ENCODE measurements at places on chromosomes 4 and X.

DNA sequence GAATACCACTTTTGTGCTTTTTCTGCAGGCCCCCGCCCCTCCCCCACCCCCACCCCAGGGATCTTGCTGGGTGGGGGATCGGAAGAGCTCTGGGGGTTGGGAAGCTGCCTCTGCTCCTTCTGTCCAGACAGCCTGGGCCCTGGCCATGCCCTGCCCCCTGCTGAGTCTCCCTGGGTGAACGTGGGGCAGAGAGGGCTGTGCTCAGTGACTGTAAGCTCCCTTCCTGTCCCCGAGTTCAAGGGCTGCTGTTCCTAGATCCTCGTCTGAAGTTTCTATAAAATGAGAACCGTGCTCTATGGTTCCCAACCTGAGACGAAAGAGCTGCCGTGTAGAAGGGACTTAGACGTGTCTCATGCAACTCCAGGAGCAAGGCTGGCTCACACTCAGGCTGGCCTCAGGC lies 105.0 kb downstream of the SORCS2 start:
- DNase-seq = no peak

GRCh38 chrX:74448669-74449068 lies 27.4 kb downstream of the SLC16A2 start:
- DNase-seq = no peak

DNA sequence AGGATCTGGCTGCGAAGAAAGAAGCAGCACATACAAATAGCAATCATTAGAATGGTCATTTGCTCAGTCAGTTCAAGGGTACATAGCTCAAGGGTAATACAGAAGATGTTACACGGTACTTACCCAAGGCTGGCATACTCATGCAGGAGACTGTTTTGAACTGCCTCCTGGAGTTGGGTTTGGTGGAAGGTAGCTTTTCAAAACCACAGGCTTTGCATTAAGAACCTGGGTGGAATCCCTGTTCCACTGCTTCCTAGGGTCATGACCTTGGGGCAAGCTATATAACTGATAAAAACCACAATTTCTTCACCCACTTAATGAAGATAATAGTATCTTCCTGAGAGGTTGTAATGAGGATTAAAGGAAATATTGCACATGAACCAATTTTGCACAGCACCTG lies 36.5 kb downstream of the TBC1D9 start:
- DNase-seq = no peak

GRCh38 chr4:148561467-148561866 lies 119.3 kb upstream of the NR3C2 start:
- DNase-seq = no peak

DNA sequence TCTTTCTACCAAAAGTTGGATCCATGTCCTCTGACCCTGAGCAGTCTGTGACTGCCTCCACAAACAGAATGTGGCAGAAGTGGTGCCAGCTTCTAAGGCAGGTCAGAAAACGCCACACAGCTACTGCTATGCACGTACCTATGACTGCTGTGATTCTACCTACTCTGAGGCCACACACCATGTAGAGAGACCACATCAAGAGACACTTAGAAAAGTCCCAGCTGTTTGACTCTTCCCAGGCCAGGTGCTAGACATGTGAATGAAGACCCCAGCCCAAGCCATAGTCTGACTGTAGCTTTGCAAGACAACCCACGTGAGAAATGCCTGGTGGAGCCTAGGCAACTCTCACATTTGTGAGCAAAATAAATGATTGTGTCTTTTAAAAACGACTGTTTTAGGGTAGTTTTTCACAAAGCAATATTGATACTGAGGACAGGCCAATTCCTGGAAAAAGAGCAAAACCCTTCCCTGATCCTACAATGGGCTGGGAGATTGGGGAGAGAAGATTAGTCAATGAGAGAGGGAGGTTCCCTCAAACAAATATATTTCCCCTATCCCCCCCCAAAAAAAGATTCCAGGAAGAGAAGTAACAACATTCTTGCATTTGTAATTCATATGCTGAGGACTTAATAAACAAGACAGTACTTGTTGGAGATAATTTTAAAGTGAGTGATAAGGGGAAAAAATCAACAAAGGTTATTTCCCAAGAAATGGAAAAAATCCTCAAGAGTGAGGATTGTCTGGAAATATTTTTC lies 33.3 kb downstream of the FRYL start:
- DNase-seq = peak; percentile 18

GRCh38 chr4:89700766-89701423 lies 136.1 kb downstream of the SNCA start:
- DNase-seq = no peak

GRCh38 chr4:69708211-69708610 lies 52.2 kb downstream of the SULT1B1 start:
- DNase-seq = no peak

GRCh38 chr4:8901335-8901734 lies 29.7 kb upstream of the HMX1 start:
- no peak for DNase-seq

DNA sequence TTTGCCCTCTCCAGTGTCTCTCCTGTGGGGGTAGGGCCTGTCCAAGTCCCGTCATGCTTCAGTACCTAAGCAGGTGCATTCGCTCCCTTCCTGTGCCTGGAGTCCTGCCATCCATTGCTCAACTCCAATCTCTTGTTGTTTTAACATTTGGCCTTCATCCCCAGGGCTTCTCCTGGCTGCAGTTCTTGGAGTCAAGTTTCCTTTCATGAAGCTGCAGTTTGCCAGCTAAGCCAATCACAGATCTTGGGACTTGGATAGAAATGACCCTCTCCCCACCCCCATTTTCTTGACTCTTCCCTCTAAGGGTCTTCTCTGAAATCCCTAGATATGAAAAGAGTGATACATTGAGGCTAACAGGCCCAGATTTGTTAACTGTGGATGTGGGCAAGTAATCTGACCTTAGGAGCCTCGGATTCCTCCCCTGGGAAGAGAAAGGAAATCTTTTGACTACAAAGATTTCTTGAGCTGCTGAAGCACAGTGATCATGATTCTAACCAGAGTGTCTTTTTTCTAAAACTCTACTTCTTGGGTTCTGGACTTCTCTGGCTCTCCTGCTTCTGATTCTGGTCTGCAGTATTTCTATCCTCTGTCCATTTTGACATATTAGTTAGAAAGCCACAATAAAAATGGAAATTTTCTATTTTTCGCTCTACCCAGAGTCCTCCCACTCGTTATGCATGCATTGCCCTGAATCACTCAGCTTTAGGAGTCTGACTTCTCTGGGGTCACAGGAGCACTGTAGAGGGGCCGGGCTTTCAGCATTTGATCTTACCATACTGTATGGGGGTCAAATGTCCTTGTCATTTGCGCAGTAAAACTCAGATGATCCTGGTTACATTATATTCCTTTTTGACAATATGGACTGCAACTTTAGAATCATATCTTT lies 61.0 kb downstream of the CHRNA9 start:
- no peak for DNase-seq

- no peak for DNase-seq
Measured at GRCh38 chrX:71052721-71053120, 15.4 kb downstream of the SNX12 start.

DNA sequence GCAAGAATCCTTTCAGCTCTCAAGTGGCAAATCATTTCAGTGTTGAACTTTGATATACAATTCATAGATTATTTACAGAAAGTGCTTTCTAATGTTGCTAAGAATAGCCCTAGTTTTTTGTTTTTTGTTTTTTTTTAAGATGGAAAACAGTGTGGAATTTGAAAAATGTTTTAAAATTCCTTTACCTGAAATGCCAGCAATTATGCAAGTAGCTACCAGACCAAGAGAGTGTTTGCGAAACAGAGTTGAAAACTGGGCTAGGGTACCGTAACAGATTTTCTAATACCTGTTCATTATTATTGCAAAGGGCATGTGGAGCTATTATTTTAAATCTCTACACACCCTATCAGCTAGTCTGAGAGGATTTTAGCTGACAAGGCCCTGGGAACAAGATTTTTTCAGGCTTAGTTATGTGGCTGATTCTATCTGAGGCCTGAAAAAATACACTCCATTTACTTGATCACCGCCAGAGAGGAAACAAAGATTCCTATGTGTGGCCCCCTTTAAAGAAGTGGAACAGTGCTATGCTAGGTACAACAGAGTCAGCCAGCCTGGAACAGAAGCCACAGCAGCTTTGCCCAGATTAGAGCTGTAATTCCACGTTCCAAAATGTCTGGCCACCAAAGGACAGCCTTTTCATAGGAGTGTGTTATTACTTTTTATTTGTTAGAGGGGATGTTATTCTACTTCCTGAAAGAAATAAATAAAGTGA lies 46.9 kb upstream of the SLC39A8 start:
- no peak for DNase-seq

DNA sequence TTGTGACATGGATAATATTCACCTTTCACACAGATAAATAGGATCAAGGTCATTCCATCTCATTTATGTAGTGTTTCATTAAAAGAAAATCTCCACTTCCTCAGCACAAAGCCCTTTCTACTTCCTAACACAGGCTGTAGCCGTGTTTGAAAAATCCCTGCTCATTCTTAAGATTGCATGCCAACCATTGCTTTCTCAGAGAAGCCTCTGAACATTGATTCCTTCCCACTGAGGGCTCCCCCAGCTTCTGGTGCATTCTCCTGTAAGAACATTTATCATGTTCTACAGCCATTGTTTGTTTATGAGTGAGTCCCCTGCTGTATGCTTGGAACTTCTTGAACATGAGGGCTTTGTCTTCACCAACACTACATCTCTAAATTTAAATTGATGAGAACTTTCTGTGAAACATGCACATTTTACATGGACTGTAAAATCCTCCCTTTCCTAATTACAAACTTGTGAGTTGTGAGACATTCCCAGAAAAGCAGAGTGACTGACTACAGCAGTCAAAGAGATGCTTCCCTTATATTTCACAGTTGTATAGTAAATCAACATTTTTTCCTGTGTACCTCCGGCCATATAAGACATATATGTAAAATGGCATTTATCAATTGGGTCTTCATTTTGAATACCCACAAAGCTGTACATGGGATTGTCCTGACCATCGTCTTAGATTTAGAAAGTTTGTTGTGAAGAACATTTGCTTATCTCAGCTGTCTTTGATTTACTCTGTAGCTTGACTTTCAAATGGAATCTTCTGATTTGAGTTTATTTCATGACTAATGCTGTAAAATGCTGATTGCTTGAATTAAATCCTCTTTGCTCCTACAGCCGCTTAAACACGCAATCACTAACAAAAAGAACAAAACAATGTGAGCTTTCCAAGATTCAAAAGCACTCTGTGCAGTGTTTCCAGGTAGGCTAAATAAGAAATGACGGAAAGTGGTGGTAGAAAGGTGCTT lies 600.5 kb upstream of the SLIT2 start:
- no peak for DNase-seq

- DNase-seq = no peak
Measured at GRCh38 chr4:185902654-185903053, 90.7 kb upstream of the SORBS2 start.

DNA sequence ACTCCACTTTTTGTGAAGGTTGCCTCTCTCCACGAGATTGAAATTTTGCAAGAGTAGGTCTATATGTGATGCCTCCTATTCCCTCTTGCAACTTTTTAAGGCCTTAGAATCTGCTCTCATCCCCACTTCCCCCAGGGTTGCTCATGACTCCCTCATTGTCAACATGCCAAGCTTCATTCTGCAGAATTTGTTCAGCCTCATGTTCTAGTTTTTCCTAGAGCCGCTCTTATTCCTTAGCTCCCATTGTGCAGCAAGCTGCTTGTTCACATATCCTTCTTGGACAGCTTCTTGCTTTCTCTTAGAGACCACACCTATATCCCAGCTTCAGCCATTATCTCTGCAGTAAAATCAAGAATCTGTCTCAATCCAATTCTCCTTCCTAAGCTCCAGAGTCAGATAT lies 82.4 kb downstream of the CNGA2 start:
- no peak for DNase-seq

- DNase-seq = no peak
Measured at GRCh38 chr4:179521952-179522351, 2079.7 kb upstream of the AGA start.

GRCh38 chr4:38016698-38017097 lies 56.5 kb downstream of the PTTG2 start:
- DNase-seq = no peak

- no peak for DNase-seq
Measured at GRCh38 chr4:123166023-123166422, 230.6 kb upstream of the SPRY1 start.

DNA sequence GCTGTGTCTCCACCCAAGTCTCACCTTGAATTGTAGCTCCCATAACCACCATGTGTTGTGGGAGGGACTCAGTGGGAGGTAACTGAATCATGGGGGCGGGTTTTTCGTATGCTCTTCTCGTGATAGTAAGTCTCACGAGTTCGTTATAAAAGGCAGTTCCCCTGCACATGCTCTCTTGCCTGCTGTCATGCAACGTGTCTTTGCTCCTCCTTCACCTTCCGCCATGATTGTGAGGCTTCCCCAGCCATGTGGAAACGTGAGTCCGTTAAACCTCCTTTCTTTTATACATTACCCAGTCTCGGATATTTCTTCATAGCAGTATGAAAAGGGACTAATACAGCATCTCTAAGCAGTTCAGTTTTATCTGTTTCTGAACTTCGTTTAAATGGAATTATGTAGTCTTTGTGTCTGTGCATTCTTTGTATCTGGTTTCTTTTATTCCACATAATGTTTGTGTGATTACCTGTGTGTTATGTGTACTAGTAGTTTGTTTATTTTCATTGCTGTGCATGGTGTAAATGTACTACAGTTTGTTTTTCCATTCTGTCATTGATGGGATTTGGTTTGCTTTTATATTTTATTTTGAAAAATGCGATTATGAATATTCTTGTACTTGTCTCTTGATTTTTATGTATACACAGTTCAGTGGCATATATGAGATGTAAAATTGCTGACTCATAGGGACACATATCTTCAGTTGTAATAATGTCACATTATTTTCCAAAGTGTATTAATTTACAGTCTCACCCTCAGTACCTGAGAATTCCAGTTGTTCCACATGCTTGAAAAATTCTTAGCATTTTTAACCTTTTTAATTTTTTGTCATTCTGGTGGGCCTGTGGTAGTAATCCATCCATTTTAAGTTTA lies 304.9 kb downstream of the GBA3 start:
- DNase-seq = no peak

GRCh38 chrX:104309169-104309568 lies 54.4 kb upstream of the ESX1 start:
- DNase-seq = no peak

- DNase-seq = no peak
Measured at GRCh38 chr4:112253382-112254000, 21.9 kb downstream of the AP1AR start.

- DNase-seq = no peak
Measured at GRCh38 chr4:70225824-70226223, at the start of gene FDCSP. FDCSP (plus strand) TSS chr4:70226124; CDS start chr4:70231195, 5,071 bp downstream.

GRCh38 chr4:91284480-91284879 lies 1019.3 kb upstream of the GRID2 start:
- no peak for DNase-seq

- DNase-seq = no peak
Measured at GRCh38 chrX:133913658-133914388, 71.6 kb downstream of the GPC3 start.

- DNase-seq = no peak
Measured at GRCh38 chr4:128879971-128880370, 70.5 kb downstream of the JADE1 start.

- no peak for DNase-seq
Measured at GRCh38 chr4:71009890-71010588, 16.6 kb downstream of the DCK start.

DNA sequence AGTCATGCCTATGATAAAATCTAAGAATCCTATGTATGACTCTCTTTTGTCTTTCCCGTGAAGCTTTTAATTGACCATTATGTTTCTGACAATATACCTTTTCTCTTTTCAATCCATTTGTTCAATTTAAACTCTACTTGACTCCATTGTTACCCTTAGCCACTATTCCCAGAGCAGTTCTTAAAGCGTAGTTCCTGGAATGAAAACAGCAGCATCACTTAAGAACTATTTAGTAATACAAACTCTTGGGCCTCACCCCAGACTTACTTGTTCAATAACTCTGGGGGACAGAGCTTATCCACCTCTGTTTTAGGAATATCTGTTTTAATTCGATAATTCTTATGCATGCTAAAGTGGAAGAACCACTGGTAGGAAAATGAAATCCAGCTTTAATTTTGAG lies 358.4 kb downstream of the PRR32 start:
- DNase-seq = no peak
